ENCODE measurements at places on chromosomes 7 and 10. TPM values are rescaled to one million over a fixed set of nuclear protein-coding genes. Genes with fewer than 3 reads are reported as not detected.

The OGDHL gene
- polyA plus RNA-seq, result 43.6 TPM

The MACC1 gene
- polyA plus RNA-seq, result 9.0 TPM

The ELN gene
- polyA plus RNA-seq, result 42.8 TPM

The PVRIG gene
- 5.2 TPM for polyA plus RNA-seq

The SDK1 gene
- 9.1 TPM for polyA plus RNA-seq

The CARD11 gene
- polyA plus RNA-seq, result 2.3 TPM

The RHOBTB1 gene
- polyA plus RNA-seq, result 97.7 TPM

The RNF32 gene
- polyA plus RNA-seq, result 3.7 TPM

The STRA8 gene
- 0.17 TPM for polyA plus RNA-seq

The GSAP gene
- 12.7 TPM for polyA plus RNA-seq

The CH25H gene
- polyA plus RNA-seq, result 0.20 TPM
